Activated CD4-positive, CD25-positive, alpha-beta regulatory T cell treated with anti-CD3 and anti-CD28 coated beads, Interleukin-2, amount 50 U/mL, for 16 hours (primary cell): ENCODE measurements at places on chromosomes 7 and 10.

GRCh38 chr7:12706900-12707536 is 19.6 kb downstream of the ARL4A start:
- no peak for DNase-seq

DNA sequence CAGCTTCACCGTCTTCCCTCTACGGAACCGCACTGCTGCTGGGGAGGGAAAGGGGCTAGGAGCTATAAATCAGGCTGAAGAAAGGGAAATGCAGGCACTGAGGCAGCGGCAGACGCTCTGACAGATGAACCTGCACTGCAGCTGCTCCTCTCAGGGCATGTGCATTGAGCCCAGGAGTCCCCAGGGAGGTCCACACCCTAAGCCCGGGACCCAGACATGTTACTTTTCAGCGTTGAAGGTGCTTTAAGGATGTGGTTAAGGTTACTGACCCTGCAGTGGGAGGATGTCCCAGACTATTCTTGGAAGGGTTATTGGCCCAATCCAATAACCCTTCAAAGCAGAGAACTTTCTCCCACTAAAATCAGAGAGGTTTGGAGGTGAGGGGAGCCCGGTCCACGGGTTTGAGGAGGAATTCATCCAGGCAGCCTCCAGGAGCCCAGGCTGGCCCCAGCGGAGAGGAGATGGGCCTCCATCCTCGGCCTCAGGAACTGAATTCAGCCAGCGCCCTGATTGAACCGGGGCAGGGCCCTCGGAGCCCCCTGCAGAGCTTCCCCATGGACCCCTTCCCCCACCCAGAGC is 75.4 kb downstream of the ADARB2 start:
- no peak for DNase-seq

- DNase-seq, result no peak
Measured at GRCh38 chr10:97849687-97850402, at the start of gene GOLGA7B. Gene GOLGA7B, plus strand, starts transcription at chr10:97849843. Its CDS starts 461 bp downstream, at chr10:97850304.

DNA sequence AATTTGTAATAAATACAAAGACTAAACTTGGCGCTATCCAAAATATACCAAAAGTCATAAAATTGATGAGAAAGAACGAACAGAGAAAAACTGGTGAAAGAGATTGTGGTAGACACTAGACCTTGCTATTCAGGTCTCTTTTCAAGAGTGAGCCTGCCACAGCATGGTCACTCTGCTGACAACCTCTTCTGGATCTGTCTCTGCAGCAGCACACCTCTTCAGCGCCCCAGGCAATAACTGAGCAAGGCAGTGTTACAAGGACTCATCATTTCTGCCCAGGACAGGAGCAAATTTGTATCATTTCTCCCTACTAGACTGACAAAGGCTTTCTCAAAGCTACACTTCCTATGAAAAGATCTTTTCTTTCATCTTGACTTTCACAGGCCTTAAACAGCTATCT is 976.0 kb downstream of the DNAJB9 start:
- DNase-seq, result no peak

DNA sequence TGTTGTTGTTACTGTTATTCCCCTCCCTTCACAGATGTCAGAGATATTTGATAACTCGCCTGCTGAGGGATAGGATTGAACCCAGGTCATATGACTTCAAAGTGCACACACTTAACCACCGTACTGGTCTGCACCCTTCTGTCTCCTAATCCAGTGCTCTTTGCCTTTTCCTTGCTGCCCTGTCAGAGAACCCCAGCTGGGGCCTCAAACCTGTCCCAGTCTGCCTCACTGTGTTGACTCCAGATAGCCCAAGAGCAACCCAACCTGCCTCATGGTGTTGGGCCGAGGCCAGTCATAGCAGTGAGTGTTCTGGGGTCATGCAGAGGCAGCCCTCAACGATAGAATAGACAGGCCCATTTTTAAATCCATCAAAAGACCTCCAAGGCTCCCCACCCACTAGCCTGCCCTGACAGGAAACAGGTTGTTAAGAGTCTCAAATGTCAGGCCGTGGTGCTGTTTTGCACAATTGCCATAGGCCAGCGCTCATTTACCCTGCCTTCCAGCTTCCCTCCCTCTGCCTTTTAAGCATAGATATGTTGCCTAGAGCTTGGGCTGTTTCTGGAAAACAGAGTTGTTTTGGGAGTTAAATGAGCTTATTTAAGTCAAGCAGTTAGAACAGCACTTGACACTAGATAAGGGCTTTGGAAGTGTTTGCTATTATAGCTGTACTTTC is 37.0 kb upstream of the PDCD4 start:
- no peak for DNase-seq

GRCh38 chr7:70014472-70015177 is 416.4 kb downstream of the AUTS2 start:
- DNase-seq, result no peak

DNA sequence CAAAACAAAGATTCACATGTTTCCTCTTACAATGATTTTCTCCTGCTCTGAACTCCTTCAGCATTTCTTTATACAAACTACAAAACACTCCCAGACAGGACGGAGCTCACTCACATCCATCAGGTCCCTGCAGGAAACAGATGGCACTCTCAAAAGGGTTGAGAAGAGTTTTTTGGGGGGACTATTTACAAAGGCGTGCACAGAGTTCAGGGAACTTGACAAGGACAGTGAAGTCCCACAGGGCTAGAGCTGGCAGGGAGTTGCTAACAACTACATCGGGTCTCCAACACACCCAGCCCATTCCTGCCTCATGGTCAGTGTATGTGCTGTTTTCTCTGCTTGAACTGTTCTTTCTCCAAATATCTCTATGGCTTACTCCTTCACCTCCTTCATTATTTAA is 24.7 kb upstream of the YAE1 start:
- no peak for DNase-seq

GRCh38 chr7:37050801-37051200 is 326.5 kb upstream of the AOAH start:
- no peak for DNase-seq

DNA sequence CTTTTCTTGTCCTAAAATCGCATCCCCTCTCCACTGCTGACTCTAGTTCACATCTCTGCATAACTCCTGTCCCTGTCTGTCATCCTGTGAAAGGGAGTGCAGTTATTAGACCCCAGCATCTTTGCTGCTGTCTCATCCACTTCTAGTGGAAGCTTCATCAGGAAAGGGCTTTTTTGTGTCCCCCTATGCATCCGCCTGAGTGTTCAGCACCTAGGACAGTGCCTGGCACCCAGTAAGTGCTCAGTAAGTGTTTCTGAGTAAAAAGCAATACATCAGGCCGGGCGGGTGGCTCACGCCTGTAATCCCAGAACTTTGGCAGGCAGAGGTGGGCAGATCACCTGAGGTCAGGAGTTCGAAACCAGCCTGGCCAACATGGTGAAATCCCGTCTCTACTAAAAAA is 211.8 kb upstream of the FOXK1 start:
- DNase-seq, result no peak

- peak; percentile 40 for DNase-seq
Measured at GRCh38 chr10:62681211-62681940, 123.1 kb upstream of the ADO start.

DNA sequence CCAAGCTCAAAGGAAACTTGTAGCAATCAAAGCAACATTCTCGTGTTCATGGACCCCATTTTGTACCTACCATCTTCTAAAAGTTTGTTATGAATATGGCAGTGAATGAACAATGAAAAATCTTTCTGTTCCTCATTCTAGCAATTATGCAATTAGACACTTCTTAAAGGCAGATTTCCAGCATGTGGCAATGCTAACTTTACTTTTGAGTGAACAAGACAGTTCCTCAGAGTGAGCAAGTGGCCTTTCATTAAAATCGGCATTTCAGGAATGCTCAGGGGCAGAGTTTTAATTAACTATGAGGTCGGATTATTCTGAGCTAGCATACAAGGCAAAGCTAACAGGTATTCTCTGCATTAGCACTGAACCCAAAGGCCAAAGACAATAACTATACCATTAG is 48.4 kb upstream of the NFE2L3 start:
- DNase-seq, result no peak

DNA sequence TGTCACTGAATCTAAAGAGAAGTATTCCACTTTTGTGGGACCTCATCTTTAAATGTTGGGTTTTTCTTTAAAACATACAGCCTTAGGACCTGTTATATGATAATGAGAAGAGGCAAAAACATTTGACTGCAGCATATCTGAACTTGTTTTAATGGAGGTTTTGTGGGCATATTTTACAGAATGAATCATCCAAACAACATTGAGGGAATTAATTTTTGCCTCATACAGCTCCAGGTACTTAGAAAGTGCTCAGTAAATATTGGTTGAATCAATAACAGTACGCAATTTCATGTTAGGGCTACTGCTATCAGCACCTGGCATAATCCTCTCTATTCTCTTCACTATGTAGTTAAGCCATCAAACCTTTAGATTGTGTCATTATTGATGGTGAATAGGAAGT is 115.9 kb downstream of the MALRD1 start:
- no peak for DNase-seq

GRCh38 chr7:45088821-45089340 is at the start of gene NACAD:
Gene NACAD, minus strand, starts transcription at chr7:45088969. Its CDS starts 75 bp downstream, at chr7:45088894.
- DNase-seq, result no peak

DNA sequence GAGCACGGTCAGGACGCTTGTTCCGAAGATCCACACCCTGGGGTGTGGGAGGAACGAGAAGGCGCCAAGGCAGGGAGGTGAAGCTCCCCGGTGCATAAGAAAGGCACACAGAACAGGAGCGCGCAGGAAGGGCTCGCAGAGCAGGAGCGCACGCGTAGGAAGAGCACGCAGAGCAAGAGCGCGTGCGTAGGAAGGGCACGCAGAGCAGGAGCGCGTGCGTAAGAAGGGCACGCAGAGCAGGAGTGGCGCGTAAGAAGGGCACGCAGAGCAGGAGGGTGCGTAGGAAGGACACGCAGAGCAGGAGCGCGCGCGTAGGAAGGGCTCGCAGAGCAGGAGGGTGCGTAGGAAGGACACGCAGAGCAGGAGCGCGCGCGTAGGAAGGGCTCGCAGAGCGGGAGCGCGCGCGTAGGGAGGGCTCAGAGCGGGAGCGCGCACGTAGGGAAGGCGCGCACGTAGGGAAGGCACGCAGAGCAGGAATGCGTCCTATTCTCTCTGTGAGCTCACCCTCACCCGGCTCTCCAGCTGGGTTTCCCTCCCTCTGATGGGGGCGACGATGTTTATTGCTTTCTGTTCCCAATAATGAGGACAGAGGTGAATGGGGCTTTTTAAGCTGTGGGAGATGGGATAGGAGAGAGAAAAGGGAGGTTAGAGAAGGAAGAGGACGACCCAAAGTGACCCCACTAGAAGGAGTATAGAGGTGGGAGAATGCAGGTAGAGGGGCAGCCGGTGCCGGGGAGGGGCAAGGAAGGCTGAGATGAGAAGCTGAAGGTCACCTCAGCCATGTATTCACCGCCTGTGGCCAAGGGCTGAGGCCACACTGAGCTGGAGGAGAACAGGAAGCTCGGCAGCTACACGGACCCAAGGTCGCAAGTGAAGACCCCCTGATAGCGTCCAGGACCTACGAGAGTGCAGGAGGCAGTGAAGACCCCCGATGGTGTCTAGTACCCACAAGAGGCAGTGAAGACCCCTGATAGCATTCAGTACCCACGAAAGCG is 423.2 kb downstream of the PTPRN2 start:
- no peak for DNase-seq

- no peak for DNase-seq
Measured at GRCh38 chr7:15820319-15820718, 133.8 kb upstream of the MEOX2 start.

DNA sequence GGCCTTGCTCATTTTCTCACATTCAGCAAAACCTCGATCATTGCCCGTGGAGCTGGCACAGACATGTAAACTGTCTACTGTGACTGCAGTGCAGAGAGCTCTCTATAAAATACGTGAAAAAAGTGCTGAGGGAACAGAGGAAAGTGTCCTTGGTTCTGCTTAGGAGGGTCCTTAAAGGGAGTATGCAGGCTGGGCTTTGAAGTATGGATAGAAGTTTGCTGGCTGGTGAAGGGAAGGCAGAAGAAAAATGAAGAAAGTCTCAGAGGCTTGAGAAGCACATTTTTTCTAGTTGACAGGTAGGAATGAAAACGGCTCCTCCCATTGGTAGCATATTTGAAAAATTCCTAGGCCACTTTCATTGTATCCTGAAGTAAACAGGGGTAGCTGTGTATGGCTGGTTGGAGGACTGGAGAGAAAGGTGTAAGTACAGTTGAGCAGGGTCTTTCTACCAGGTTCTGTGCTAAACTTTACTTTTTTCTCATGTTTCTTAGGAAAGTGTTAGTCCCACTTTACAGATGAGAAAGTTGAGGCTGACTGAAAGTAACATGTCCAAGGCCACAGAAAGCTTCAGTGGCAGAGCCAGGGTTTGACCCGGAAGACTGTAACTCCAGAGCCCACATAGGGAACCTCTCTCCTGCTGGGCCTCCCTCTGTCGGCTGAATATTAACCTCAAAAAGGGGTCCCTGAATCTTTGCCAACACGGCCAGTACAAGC is 63.0 kb upstream of the PPIF start:
- DNase-seq, result no peak

- no peak for DNase-seq
Measured at GRCh38 chr7:158740013-158740656, 35.5 kb upstream of the NCAPG2 start.

DNA sequence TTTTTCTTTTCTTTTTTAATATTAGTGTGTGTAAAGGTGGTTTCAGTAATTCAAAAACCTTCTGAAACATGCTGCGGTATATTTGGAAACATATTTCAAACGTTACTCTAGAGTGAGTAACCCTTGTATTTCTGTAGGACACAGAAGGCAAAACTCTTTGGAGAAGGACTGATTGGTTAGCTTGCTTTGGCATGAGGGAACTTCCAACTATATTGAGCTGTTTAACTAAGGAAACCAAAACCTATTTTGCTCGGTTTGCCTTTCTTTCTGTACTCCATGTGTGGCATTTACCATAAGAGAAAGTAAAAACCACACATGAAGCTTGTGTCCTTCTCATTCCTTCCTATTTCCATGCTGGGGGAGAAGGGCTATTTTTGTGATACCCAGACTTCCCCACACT is 149.8 kb downstream of the DYNC1I1 start:
- no peak for DNase-seq

DNA sequence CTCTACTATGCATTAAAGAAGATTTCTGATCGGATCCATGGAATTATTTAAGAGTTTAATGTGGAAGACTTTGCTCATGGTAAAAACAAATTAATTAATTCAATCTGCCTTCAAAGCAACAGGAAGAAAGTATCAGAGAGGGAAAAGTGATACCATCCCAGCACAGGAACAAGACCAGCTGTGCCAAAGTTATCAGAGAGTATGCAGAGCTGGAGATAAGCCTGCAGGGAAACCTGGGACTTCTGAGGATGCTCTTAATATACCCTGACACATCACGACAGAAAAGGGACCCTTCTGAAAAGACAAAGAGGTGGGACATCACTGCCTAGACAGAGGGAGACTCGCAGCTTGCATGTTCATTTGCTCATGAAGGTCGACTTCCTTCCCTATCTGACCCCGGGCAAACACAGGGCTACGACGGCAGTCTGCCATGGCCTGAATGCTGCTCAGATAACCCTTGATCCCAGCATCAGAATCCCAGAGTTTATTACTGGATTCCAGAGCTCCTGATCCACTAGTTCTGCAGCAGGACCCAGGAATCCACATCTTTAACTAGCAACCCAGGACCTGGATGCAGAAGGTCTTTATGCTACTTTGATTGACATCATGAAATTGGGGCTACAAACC is 29.5 kb downstream of the FAM171A1 start:
- no peak for DNase-seq

GRCh38 chr7:48090095-48090805 is 1.2 kb downstream of the UPP1 start:
- DNase-seq, result no peak
